Cerebellar nuclear complex (tissue), 1 donor: ENCODE measurements at places on chromosomes 4 and X.

DNA sequence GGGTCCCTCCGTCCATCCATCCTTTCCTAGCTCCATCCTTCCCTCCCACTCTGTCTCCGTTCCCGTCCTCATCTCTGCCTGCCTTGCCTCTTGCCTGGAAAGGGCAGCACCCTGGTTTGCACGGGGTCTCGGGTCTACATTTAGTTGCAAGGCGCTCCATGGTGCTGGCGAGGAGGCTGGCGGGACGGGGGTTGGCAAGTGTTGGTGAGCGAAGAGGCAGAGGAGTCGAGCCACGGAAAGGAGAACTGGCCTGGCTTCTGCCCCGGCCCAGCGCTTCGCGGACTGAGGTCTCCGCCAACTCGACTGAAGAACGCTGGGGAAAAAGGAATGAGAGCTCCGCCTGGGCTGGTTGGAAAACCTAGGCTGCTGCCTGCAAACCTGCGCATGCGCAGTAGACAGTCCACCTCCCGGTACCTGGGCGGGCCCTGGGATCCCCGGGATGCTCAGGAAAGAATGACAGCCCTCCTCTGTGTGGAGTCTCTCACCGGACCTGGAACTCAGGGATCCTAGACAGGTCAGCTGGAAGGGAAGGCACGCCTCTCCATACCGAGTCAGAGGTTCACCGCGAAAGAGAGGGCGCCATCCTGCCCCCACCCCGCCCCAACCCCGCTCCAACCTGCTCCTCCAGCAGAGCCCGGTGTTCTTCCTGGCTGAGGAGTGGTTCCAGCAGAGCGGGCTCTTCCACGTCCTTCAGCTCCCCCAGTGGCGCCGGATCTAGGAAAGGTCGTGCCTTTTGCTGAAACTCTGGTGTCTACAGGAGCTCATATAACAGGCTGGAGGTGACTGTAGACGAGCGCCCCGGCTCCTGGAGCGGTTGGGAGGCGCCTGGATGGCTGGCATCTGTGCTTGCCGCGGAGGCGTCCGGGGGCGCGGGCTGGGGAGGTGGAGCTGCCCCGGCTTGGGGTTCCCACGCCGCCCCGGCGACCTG, 6.0 kb downstream of the FRG2 start:
- DNase-seq = no peak

GRCh38 chr4:120922381-120923206, at the start of gene PRDM5:
TSS of gene PRDM5 (minus strand) at chr4:120922726. CDS start at chr4:120922608, 118 bp downstream.
- DNase-seq = no peak

DNA sequence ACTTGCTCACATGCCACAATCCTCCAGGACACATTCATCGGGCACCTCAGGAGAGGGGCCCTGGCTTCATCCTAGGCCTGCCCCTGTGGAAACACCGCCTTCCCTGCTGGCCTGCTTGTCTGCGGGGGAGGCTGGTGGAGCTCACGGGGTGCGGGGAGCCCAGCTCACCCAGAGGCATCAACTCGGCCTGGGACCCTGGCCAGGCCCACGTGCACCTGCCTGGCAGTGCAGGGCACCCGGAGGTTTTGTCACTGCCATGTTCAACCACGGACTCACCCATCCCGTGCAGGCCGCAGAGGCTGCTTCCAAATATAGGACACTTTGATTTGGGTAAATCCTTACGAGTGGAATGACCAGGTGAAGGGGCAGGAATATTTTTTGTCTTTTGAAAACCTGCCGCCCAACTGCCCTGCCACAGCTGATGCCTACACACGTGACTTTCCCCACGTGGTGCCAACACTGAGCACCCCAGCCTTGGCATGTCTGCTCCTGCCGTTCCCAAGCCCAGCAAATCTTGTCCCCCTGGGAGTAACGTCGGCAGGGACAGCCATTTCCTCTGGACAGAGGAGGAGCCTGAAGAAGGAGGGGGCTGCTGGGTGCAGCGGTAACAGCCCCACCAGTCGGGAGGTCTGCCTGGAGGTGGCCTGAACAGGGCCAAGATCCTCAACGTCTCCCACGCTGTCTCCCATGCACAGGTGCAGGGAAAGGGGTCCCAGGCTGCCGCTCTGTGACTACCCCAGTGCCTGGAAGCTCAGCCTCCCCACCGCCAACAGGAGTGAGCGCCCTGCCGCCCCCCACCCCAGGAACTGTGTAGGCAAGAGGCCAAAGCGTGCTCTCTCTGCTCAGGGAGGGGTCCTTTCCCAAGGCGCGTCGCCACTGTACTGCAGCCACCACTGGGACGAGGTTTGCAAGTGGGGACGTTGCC, 8.5 kb downstream of the MXD4 start:
- no peak for DNase-seq

- DNase-seq = no peak
Observed at GRCh38 chr4:2082118-2082517, 23.0 kb downstream of the NAT8L start.

DNA sequence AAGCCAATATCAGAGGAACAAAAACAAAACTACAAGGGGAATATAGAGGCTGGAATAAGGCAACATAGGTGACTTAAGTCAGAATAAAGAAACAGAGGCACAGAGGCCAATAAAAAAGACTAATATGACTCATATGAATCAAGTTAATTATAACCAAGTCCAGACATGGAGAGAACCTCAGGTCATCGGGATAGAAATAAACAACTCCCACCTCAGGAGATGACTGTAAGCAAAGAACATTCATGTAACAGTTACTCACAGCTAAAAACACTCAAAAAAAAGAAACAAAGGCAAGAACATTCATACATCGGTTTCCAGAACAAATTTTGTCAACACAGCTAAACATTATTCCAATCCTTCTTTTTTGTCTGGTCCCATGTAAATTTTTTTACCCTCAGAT, 60.3 kb upstream of the RXFP1 start:
- no peak for DNase-seq

- DNase-seq = no peak
Observed at GRCh38 chr4:6199422-6199921, 877 bp downstream of the JAKMIP1 start.

DNA sequence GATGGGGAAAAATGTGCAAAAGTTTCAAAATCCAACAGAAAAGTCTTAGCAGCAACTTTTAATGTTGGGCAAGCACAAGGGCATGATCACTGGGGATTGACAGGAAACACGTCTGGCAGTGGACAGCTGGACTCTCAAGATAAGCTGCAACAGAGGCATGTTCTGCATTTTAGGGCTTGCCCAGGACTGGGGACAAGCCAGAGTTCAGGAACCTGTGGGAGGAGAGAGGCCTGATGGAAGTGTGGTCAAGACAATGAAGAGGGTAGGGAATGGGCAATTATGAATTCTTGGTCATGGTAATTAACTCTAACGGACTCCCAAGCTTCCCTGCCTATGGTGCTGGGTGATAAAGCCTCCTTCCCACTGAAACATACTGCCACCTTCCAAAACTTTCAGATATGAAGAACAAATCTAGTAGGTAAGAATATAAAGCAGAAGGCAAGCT, 48.4 kb downstream of the ANXA3 start:
- no peak for DNase-seq

- DNase-seq = no peak
Observed at GRCh38 chr4:46274717-46275116, 115.2 kb downstream of the GABRA2 start.

GRCh38 chr4:13891544-13891939, 264.0 kb upstream of the BOD1L1 start:
- no peak for DNase-seq
